ENCODE measurements at places on chromosomes 1 and 21.

DNA sequence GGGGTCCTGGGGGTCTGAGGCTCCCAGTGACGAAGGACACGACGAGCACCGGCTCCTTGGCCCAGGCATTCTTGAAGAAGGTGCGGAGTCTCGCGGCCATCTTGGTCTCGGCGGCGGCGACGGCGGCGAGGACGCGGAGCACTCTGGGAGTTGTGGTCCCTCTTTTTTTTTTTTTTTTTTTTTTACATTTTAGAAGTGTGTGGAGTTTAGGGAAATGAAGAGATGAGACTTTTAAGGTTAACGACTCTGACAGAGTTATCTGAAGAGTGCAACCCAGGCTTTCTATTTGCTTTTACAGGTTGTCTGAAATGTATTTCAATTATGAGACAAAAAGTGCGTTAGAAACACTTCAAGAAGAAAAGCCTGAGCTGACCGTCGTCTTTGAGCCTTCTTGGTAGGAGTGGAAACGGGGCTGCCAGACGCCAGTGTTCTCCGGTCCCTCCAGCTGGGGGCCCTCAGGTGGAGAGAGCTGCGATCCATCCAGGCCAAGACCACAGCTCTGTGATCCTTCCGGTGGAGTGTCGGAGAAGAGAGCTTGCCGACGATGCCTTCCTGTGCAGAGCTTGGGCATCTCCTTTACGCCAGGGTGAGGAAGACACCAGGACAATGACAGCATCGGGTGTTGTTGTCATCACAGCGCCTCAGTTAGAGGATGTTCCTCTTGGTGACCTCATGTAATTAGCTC is 9.7 kb downstream of the OR2B11 start:
- DNase-seq: peak; percentile 1

DNA sequence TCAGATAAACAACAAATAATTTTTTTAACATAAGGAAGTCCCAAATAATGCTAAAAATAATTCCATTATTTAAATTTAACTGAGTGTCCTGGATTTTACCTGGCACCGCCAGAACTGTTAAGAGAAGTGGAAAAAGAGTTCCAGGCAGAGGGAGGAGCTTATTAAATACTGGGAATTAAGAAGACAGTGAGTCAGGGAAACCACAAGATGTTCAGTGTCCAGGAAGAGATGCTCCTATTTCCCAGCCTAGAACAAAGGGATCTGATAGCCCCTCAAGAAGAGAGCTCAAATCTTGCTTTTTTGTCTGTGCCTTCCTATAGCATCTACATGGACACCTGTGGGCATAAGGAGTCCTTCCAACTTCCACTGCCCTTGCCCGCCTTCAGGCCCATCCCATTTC is 85.9 kb downstream of the PGM1 start:
- no peak for DNase-seq

GRCh38 chr1:177256153-177257075 is 85.7 kb downstream of the BRINP2 start:
- DNase-seq: no peak

DNA sequence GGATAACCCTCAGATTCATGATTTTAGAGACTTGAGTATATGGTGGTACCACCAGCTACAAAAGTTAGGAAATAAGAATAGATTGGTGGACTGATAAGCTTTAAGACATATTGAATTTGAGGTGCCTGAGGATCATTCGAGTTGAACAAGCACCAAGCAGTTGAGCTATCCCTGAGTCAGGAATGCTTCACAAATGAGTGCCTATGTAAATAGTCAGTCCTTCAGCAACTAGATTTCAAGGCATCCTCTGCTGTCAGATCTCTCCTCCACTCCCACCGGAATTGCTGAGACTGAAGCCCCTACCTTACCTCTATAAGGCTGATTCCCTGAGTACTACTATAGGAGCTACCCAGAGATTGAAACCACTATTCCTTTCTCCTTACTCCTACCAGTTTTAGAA is 7.1 kb downstream of the BTF3L4 start:
- no peak for DNase-seq

DNA sequence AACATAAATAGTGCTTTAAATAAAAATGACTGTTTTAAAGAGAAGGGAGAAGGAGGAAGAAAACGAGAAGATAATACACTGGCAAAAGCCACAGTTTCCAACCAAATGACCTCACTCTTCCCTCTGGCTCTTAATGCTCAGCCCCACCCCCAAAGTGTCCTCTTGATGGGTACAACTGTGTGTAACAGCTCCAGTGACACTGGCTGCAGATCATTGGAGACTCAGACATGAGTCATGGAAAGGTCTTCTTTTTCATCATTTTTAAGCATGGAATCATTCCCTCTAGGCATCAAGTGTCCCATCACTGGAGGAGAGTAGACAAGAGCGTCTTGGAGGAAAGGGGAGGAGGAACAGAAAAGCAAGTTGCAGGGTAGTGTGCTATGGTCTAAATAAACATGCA is 333.0 kb downstream of the PAPPA2 start:
- no peak for DNase-seq

DNA sequence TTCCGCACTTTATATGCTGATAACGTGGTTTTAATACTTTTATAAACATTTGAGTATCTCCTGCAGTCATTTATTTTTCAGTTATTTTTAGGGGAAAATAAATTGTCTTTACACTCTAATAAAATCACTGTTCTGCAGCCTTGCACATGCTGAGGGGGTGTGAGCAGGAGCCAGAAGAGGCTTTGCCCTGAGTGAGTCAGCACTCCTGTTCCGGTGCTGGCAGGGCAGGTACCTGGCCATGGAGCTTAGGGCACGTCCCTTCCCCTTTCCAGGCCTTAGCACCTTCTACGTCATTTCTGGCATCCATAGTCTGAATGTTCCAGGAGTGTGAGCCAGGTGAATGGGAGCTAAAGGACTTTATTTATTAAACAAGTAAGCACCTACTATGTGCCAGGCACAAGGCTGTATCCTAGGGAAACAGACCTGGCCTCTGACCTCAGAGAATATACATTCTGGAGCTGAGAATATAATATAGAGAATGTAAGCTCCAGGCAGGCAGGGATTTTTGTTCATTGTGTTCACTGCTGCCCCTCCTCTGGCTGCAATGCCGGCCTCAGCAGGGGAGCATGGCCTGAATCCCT is 402.9 kb downstream of the PTPRU start:
- DNase-seq: no peak

DNA sequence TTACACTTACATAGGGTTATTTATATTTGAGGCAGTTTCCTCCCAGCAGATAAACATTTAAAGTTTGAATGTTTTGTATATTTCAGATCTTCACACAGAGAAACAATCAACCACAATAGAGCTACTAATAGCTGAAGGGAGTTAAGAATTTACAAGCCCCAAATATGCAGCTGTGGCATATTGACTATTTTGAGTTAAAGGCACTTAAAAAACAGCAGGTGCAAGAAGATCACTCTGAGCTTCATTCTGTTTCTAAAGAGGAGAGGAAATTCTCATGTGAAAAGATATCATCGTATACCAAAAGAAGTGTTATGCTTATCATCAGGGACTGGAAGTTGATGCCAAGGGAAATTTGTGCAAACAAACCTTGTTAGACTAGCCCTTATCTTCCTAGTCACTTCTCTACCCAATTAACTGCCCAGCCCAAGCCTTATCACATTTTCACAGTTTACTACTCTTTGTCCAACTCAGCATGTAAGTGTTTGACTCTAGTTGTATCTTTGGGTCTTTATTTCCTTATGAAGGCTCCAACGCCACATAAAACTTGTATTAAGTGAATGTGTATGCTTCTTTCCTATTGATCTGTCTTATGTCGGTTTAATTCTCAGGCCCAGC is 66.3 kb upstream of the COG2 start:
- no peak for DNase-seq

GRCh38 chr21:14683063-14683462 is 136.9 kb upstream of the SAMSN1 start:
- no peak for DNase-seq

DNA sequence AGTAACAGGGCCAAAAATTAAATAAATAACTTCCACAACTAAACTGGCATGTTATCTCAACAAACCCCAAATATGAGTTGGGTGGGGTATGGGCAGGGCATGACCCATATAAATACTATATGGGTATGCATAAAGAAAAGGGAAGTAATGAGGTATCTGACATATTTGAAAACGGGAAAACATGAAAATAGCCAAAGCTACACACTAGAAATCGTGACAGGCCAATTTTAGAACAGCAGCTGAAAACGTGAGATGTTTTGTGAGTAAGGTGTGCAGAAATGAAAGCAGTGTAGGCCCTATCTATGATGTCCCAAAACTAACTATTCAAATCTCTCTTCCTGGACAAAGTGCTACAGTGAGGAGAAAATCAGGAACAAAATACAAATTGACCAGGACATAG is 537.9 kb upstream of the NR5A2 start:
- DNase-seq: no peak

DNA sequence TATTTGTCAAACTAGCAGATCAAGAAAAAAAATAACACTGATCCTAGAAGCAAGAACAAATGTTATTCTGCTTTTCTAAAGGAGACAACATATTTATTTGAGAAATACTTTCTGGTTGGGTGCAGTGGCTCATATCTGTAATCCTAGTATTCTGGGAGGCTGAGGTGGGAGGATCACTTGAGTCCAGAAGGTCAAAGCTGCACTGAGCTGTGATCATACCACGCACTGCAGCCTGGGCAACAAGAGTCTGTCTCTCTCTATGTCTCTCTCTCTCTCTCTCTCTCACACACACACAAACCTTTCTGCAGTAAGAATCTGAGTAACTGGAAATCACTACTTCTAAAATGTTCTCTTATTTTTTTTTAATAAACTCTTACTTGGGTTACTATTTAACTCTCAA is 31.2 kb downstream of the PRPF38A start:
- DNase-seq: no peak

- no peak for DNase-seq
These were observed 158.8 kb downstream of the CLIC6 start for GRCh38 chr21:34827445-34828235.

DNA sequence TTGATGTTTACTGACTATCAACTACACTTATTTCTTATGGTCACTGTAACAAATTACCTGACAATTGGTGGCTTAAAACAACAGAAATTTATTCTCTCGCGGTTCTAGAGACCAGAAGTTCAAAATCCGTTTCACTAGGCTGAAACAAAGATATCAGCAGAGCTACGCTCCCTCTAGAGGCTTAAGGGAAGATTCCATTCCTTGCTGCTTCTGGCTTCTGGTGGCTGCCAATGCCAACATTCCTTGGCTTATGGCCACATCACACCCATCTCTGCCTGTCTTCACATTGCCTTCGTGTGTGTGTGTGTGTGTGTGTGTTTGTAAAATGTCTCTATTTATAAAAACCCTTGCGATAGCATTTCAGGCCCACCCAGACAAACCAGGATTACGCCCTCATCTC is 66.4 kb downstream of the LMX1A start:
- DNase-seq: no peak

GRCh38 chr1:150893336-150893913 is 6.5 kb downstream of the CTXND2 start:
- DNase-seq: no peak

- DNase-seq: no peak
These were observed 22.9 kb downstream of the ANGPTL7 start for GRCh38 chr1:11211925-11212587.

GRCh38 chr1:34906756-34907155 is 22.7 kb downstream of the DLGAP3 start:
- DNase-seq: no peak

DNA sequence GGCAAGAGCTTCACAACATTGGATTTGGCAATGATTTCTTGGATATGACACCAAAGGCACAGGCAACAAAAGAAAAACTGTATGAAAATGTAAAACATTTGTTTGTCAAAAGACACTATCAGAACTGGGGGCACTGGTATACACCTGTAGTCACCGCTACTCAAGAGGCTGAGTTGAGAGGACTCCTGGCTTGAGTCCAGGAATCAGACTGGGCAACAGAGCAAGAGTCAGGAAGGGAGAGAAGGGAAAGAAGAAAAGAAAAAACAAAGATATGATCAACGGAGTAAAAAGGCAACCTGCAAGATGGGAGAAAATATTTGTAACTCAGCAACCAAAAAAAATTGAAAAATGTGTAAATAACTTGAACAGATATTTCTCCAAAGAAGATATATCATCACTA is 6.0 kb upstream of the TUT4 start:
- DNase-seq: no peak

GRCh38 chr1:22295856-22296255 is 153.0 kb upstream of the WNT4 start:
- no peak for DNase-seq

DNA sequence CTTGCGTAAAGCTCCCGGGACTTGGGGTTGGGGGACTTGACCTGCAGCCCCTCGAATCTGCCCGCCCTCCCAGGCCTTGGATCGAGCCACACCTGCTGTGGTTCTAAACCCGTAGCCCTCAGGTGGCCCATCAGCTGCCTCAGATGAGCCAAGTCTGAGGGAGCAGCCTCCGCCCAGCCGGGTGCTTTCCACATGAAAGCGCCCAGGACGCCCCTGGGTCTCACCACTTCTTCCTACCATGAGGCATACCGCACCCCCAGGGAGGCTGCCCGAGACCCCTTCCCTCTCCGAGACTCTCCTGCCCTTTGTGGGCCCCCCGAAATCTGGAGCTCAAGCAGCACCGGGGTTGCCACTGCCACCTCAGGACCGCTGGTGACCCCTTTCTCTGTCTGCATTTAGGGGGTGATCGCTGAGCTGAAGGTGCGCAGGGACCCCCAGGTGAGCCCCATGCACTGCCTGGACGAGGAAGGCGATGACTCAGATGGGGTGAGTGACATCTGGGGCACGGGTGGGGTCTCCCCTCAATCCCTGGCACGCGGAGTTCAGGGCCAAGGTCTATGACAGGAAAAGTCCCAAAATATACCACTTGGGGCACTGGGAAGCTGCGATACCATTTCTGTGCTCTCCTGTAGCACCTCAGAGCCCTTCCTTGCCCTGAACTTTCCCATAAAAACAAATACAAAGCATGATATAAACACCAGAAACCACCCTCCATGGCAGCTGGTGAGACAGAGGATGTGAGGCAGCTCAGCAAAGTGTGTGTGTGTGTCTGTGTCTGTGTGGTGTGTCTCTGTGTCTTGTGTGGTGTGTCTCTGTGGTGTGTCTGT is 68.5 kb downstream of the SLC19A1 start:
- DNase-seq: no peak

DNA sequence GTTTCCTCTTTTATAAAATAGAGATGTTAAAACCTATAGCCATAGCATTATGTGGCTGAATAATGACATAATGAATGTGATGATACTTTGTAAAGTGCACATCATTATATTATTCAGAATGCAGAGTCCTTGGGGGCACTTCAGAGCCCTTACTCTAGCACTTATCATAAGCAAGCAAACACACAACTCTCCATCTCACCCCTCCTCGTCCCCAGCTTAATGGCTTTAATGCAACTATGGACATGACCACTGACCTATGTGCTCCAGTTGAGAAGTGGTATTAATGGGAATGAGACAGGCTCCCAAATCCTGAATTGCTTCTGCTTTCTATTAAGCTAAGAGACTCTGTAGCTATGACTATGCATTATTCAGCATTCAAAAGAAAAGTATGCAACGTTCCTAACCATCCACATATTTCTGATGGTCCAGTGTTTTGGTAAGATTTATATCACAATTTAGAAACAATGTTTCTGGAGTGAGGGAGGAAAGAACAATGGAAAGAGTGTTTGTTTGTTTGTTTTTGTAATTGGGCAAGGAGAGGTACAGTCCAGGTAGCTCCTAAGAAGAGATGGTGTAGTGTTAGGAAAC is 194.0 kb upstream of the PLXNA2 start:
- DNase-seq: no peak

- no peak for DNase-seq
These were observed 32.3 kb upstream of the TENT5C start for GRCh38 chr1:117573386-117574023.

Data from BJ (cell line).